ENCODE measurements at places on chromosomes 5 and 9. TPM values are rescaled to one million over a fixed set of nuclear protein-coding genes. Genes with fewer than 3 reads are reported as not detected.

- no peak for DNase-seq
Measured at GRCh38 chr5:179239256-179240135, 105.8 kb downstream of the ADAMTS2 start.

The AK1 gene
- total RNA-seq: 57.9 TPM

DNA sequence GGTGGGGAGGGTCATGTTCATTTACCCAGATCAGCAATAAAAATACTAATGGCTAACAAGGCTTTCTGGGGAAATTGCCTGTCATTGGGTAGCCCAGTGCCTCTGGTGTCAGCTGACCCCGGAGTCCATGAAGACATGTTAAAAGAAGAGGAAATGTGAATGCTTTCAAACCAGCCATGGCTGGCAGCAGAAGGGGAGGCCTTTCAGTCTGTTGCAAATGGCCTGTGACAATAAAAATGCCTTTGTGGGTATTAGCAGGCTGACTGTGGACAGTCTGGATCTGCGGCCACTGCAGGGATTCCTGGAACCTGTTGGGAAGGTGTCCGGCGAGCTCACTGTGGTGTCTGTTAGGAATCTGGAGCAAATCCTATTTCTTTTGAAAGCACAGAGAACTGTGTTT, 7.5 kb downstream of the ABL1 start:
- DNase-seq: no peak

The NANS gene
- total RNA-seq: 52.4 TPM

- DNase-seq: no peak
Measured at GRCh38 chr9:108951578-108951977, 17.4 kb downstream of the ABITRAM start.
